ENCODE measurements at places on chromosomes 11 and 22. TPM values are rescaled to one million over a fixed set of nuclear protein-coding genes. Genes with fewer than 3 reads are reported as not detected.

The TCIRG1 gene
- polyA plus RNA-seq: 0.58 TPM

The CCDC15 gene
- 0.91 TPM for polyA plus RNA-seq

The FOXRED2 gene
- 4.3 TPM for polyA plus RNA-seq

The LDHAL6A gene
- polyA plus RNA-seq: not detected

GRCh38 chr22:24089951-24090350 lies 78.8 kb downstream of the CABIN1 start:
- peaks cover 4% of the 10 kb centered on the region for H3K4me1 ChIP-seq
- DNase-seq: no peak
- H3K27me3 ChIP-seq: no peaks in the 10 kb centered on the region

DNA sequence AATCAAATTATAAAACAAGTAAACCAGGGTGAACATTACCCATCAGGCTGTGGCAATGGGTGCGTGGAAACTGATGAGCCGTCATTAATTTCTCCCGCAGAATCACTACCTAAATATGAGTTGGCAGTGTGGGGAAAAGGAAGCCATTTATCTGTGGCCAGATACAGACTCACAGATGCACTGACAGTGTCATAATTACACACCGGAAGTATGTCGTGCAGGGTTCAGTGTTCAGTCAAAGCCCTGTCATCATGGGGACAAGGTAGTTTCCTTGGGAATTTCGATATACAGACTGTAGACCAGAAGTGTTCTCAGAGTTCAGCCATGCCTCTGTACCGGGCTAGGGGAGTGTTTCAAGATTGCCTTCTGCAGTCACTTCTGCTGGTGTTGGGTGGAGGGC lies 119.2 kb upstream of the SEZ6L start:
- H3K4me1 ChIP-seq: peaks cover 18% of the 10 kb centered on the region
- no peak overlapping the region for H3K4me3 ChIP-seq
- H3K36me3 ChIP-seq: no peaks in the 10 kb centered on the region
- no peaks in the 10 kb centered on the region for H3K27me3 ChIP-seq

- H3K4me3 ChIP-seq: no peak overlapping the region
- H3K4me1 ChIP-seq: peaks cover 5% of the 10 kb centered on the region
- H3K27me3 ChIP-seq: no peaks in the 10 kb centered on the region
- DNase-seq: no peak
Observed at GRCh38 chr11:26188554-26188953, 143.4 kb upstream of the ANO3 start.

DNA sequence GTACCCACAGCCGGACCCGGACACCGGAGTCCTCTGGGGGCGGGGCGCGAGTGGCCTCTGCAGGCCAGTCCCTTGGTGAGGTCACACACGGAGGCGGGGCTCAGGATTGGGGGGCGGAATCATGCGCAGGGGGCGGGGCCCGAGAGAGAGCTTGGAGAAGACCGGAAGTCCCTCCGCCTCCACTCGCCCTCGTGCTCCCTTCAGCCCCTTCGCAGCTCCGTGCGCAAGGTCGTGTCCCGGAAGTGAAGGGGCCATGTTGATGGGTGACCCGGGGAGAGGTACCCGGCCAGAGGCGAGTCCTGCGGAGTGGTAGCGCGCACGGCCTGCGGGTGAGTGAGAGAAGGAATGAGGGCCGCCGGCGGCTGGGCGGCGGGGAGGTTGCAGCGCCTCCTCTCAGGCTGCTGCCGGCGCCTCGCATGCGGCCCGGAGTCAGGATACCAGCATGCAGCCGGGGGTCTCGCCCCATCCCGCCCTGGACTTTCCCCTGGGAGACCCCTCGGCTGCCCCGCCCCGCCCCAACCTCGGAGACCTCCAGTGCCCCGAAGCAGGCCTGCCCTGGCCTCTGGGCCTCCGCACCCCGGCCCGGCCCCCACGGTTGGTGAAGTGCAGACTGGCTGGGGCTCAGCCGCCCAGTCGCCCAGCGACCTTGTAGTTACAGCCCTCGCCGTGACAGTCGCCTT lies at the start of gene MIEF1:
Gene MIEF1 (plus strand): TSS at position 182 of the 680 bp plus-strand sequence. CDS start 9,005 bp downstream, outside the sequence.
- peak within 1 kb of the TSS; percentile 62 for H3K27ac ChIP-seq
- no peaks in the 10 kb centered on the region for H3K27me3 ChIP-seq
- peaks cover 4% of the 10 kb centered on the region for H3K36me3 ChIP-seq
- peak; percentile 91 for DNase-seq
- peaks cover 21% of the 10 kb centered on the region for H3K4me1 ChIP-seq

GRCh38 chr11:126511475-126512115 lies 156.1 kb downstream of the ST3GAL4 start:
- H3K4me3 ChIP-seq: no peak overlapping the region
- H3K4me1 ChIP-seq: no peaks in the 10 kb centered on the region

- no peaks in the 10 kb centered on the region for H3K4me1 ChIP-seq
- H3K27ac ChIP-seq: no peak overlapping the region
- no peaks in the 10 kb centered on the region for H3K27me3 ChIP-seq
- DNase-seq: no peak
Observed at GRCh38 chr11:69057801-69058200, 9.1 kb downstream of the TPCN2 start.

- H3K36me3 ChIP-seq: no peaks in the 10 kb centered on the region
- no peak overlapping the region for H3K27ac ChIP-seq
- no peaks in the 10 kb centered on the region for H3K27me3 ChIP-seq
- no peaks in the 10 kb centered on the region for H3K4me1 ChIP-seq
- no peak for DNase-seq
- H3K4me3 ChIP-seq: no peak overlapping the region
Observed at GRCh38 chr11:14612694-14613093, 30.9 kb upstream of the PDE3B start.

- no peaks in the 10 kb centered on the region for H3K4me1 ChIP-seq
- no peak for DNase-seq
- H3K27me3 ChIP-seq: peaks cover 4% of the 10 kb centered on the region
- H3K4me3 ChIP-seq: no peak overlapping the region
Observed at GRCh38 chr11:107731941-107732688, 20.3 kb upstream of the SLN start.

DNA sequence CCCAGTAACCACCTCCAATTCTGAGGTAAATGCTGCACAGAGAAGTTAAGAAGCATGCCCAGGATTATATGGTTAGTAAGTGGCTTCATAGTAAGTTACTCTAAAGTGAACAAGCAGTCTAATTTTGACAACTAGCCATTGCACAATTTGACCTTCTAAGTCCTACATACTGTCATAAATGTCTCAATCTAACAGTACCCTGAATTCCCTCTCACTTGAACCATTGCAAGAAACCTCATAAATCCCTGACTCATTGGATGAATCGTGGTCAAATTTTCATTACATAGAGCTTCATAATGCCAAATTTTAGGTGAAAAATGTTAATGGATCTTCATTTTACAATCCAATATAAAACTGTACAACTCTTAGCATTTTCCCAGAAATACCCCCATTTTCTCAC lies 217.3 kb upstream of the GRIA4 start:
- H3K27me3 ChIP-seq: no peaks in the 10 kb centered on the region
- H3K4me1 ChIP-seq: no peaks in the 10 kb centered on the region
- H3K36me3 ChIP-seq: no peaks in the 10 kb centered on the region
- no peak for DNase-seq
- no peak overlapping the region for H3K27ac ChIP-seq

GRCh38 chr22:30190574-30190973 lies 56.0 kb downstream of the LIF start:
- peaks cover 6% of the 10 kb centered on the region for H3K4me1 ChIP-seq
- no peak overlapping the region for H3K4me3 ChIP-seq
- no peaks in the 10 kb centered on the region for H3K36me3 ChIP-seq

GRCh38 chr22:37165066-37165465 lies 15.3 kb upstream of the IL2RB start:
- H3K36me3 ChIP-seq: no peaks in the 10 kb centered on the region
- DNase-seq: no peak
- no peaks in the 10 kb centered on the region for H3K27me3 ChIP-seq
- no peak overlapping the region for H3K27ac ChIP-seq
- H3K4me3 ChIP-seq: no peak overlapping the region

DNA sequence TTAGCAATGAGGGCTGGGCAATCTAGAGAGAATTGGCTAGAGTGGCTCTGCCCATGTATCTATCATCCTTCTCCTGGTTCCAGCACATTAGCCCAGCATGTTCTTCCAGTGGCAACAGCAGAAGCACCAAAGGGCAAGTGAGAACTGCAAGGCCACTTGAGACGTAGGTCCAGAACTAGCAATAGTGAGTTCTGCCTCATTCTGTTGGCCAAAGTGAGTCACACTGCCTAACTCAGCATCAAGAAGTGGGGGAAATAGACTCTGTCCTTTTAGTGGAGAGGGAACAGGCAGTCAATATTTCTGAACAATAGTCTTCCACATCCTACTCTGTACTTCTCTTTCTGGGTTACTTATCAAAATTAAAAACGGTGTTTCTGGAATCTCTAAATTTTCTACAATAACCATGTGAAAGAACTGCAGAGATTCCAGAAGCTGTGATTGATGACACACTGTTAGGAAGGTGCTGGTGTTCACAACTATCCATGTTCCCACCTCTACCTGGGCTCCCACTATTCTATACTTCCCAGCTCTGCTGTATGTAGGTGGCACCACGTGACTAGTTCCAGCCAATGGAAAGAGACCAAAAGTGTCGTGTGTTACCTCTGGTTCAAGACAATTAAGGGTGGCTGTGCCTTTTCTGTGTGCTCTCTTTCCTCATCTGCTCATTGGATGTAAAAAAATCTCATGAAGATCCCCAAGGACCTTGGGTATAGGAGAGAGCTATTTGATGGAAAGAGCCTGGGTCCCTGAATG lies 23.4 kb upstream of the GRK3 start:
- no peak overlapping the region for H3K4me3 ChIP-seq
- no peaks in the 10 kb centered on the region for H3K4me1 ChIP-seq
- H3K27me3 ChIP-seq: no peaks in the 10 kb centered on the region
- H3K36me3 ChIP-seq: no peaks in the 10 kb centered on the region
- no peak for DNase-seq
- no peak overlapping the region for H3K27ac ChIP-seq

GRCh38 chr22:37111156-37111717 lies 1.7 kb upstream of the TMPRSS6 start:
- H3K4me3 ChIP-seq: no peak overlapping the region
- no peaks in the 10 kb centered on the region for H3K36me3 ChIP-seq
- H3K27ac ChIP-seq: no peak overlapping the region

GRCh38 chr11:12175694-12176241 lies 65.4 kb downstream of the MICAL2 start:
- H3K36me3 ChIP-seq: peaks cover 42% of the 10 kb centered on the region
- no peak overlapping the region for H3K4me3 ChIP-seq
- H3K4me1 ChIP-seq: peaks cover 51% of the 10 kb centered on the region
- peak overlapping the region; percentile 99 for H3K27ac ChIP-seq

DNA sequence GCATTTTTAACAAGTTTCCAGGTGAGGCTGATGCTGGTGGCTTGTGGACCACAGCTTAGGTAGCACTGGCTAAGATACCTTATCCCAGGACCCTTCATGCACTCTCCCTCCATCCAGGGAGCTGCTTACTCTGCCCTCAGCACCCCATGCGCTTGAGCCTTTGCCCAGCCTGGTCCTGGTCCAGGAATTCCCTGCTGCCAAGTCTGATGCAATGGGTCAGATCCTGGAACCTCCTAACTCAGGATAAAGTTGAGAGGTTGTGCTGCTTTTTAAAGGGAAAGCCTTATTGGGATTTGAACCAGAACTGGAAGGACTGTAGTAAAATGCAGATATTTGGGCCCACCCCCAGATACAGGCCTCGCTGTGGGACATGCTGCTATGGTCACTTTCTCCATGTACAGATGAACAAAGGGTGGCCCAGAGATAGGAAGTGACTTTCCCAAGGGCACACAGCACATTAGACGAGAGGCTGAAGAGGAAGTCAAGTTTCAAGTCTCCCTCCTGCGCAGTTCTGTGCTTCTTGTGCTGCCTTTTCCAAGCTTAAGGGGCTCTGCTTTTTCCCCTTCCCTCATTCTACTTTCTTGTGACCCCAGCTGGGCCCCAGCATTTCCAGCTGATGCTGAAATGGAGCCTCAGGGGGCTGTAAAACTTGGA lies 824 bp upstream of the LGALS12 start:
- no peak for DNase-seq
- H3K27me3 ChIP-seq: no peaks in the 10 kb centered on the region
- no peaks in the 10 kb centered on the region for H3K4me1 ChIP-seq
- no peaks in the 10 kb centered on the region for H3K36me3 ChIP-seq
- no peak overlapping the region for H3K4me3 ChIP-seq

Data from SK-N-SH (cell line).